ENCODE measurements at places on chromosomes 1 and 21. TPM values are rescaled to one million over a fixed set of nuclear protein-coding genes. Genes with fewer than 3 reads are reported as not detected.

Gene ESPN
- 124 TPM for total RNA-seq

Gene HSD11B1
- not detected for total RNA-seq

Gene GBP5
- 2.1 TPM for total RNA-seq

Gene S100A5
- not detected for total RNA-seq

Gene NDUFS5
- 224 TPM for total RNA-seq

Gene HSPG2
- 197 TPM for total RNA-seq

- peak; percentile 90 for DNase-seq
Measured at GRCh38 chr1:61741711-61742619, at the start of gene PATJ. TSS of gene PATJ (plus strand) at chr1:61742480. CDS start at chr1:61762893, 20,413 bp downstream.

- DNase-seq, result no peak
Measured at GRCh38 chr1:203353486-203353885, 2.6 kb upstream of the FMOD start.

DNA sequence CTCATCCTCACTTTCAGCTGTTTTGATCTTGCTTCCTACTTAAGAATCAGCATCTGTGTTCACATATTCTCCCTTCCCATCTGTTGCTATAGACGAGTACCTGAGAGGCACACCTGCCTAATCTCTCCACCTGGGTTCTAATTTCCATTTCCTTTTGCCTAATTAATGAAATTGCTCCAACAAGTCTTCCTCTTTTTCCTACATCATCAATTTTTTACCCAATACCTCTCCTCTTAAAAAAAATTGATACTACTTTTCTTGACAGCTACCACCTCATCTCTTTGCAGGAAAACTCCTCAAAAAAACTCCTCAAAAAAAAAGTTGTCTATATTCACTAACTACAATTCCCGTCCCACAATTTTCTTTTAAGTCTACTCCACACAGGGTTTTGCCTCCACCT, 71.8 kb downstream of the NME7 start:
- no peak for DNase-seq

GRCh38 chr1:119341372-119341947, 27.1 kb upstream of the HAO2 start:
- DNase-seq, result no peak

- DNase-seq, result no peak
Measured at GRCh38 chr1:212137854-212138253, 102.3 kb downstream of the DTL start.

Measured in mucosa of descending colon (tissue), 3 donors.